ENCODE measurements at places on chromosomes 12 and 14.

DNA sequence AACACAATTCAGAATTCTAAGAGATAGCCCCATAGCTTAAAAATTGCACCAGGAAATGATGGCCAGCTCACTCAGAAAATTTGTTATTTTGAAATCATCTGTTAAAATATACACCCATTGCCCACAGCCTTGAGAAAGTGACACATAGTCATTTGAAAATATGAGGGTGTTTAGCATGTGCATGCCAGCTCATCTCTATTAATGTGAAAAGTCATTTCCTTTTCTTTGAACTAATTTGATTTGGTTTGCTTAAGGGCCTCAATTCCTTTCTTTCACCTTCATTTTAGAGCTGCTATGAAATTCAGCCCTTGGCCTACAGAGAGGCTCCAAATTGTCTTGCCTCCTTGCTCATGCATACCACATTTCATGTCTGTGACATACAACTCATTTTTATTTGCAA, 241.4 kb downstream of the PHLDA1 start:
- no peak for DNase-seq

- DNase-seq = no peak
Observed at GRCh38 chr12:25382311-25383106, 131.8 kb upstream of the KRAS start.

GRCh38 chr12:101592448-101592847, 2.3 kb upstream of the MYBPC1 start:
- no peak for DNase-seq

DNA sequence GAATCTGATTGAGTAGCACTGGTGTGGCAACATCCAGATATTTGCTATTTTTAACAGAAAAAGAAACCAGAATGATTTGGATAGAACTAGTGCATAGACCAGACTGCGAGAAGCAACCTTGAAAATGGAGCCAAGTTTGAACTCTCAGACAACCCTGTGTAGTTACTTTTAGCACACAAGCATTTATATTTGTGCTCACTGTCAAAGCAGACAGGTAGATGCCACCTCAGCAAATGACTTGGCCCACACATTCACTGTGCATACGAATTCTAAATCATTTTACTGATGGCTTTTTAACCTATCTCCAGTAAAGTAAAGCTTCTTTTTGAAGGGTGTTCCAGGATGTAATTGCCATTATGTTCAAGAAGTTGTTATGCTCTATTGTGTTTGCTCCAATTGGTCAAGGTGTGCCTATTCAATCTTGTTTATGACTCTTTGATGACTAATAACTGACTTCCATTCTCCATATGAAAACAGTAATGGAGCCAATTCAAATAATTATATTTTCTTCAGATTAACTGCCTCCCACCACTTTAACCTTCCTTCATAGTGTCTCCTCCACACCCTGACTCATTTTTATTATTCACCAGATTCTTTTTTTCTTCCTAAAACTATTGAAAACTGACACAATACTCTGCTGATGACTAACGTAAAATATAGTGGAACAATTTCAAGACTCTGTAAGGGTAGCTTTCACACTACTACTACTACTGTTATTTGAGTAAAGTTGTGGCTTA, 138.5 kb downstream of the CCER1 start:
- DNase-seq = no peak

GRCh38 chr14:105917933-105918436, 391.6 kb downstream of the TMEM121 start:
- no peak for DNase-seq

- DNase-seq = no peak
Observed at GRCh38 chr14:59280961-59281360, 92.5 kb downstream of the DAAM1 start.

DNA sequence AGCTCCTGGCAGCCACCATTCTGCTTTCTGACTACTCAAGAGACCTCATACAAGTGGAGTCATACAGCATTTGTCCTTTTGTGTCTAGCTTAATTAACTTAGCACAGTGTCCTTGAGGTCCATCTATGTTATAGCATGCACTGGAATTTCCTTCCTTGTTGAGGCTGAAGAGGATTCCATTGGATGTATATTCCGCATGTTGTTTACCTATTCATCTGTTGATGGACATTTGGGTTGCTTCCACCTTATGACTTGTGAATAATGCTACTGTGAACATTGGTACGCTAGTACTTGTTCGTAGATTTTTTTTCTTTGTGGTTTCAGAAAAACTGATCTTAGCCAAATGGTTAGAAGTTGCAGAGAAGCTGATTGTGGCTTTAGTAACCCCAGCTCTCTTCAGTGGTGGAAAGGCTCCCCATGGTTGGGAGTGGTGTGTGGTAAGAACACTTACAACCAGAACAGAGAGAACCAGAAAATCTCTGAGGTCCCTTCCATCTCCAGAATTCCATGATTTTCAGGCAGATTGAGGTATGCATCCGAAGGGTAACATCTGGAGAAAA, 118.4 kb downstream of the SAMD4A start:
- DNase-seq = no peak

DNA sequence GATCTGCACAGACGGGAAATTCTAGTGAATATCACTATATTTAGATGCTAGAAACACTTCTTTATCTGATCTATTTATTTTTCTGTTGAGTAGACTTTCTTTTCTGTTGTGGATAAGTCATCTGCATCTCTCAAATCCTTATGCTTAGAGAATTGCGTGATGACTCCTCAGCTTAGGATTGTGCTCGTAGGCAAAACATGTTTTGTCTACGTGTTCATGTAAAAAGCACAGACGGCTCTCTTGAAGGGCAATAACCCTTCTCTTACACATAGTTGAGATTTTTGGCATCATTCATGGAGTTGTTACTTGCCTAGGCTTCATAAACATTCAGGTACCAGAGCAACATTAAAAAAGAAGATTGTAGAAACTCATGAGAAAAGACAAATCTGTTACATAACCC, 18.6 kb downstream of the PPFIBP1 start:
- no peak for DNase-seq

DNA sequence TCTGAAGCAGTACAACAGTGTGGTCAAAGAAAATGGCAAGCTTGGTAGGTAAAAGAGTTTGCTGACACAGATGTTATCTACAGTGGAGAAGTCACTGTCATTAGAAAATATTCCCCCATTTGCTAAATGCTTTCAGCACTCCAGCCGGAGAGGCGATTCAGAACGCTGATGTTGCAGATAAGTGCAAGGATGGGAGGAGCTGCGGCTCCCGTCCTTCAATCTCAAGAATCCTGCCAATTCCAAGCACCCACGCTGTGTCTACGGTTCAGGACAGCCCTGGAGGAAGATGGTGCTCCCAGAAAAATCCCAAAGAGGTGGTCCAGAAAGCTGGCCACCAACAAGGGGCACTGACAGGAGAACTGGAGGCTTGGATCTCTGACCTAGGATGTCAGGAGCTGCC, 79.1 kb downstream of the ZFP36L1 start:
- no peak for DNase-seq

DNA sequence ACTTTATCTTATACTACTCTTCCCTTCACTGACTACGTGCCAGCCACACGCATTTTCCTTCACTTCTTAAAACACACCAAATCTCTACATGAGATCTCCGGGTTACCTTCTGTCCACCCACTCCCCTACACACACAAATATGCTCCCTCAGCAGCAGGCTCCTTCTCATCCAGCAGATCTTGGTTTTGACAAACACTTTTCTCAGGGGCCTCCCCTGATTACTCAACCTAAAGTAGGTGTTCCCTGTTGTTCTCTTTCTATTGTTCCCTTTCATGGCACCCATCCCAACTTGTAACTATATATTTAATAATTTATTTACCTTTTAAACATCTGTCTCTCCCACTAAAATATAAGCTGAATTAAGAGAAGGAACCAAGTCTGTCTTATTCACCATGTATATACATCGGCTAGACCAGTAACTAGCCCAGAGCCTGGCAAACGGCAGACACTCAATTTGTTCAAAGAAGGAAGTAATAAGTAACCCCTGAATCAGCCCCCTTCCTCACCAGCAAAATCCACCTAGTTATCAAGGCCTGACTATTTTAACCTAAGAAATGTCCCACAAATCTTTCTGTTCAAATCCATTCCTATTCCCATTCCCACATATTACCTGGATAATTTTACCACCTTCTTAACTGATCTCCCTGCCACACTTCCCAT, 2.7 kb downstream of the C2CD5 start:
- DNase-seq = no peak

DNA sequence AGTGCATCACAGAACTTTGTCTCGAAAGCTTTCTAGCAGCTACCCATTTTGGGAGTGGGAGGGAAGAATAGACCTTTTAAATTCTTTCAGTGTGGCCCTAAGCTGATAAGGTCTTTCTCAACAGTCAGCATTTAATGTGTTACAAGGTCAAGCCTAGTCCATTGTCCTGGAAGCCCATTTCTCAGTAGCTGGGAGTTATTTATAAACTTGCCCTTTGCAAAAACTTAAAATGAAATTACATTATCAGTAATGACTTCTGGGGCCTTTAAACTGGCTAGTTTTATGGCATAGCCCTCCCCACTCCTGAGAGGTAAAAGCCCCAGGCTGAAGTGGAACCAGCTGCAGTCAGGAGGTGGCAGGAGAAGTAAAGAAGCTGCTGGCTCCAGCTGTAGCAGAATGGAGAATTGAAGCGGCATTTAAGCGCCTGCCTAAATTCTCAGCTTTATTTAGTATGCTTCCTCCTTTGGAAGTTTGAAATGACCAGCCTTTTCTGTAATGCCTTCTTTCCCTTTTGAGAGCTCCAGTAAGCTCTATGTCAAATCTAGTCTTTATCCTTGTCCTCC, 12.4 kb downstream of the COPZ1 start:
- no peak for DNase-seq

GRCh38 chr14:58200480-58200841, 512 bp downstream of the ACTR10 start:
- no peak for DNase-seq

GRCh38 chr14:51616256-51616655, 35.5 kb upstream of the FRMD6 start:
- no peak for DNase-seq

- DNase-seq = no peak
Observed at GRCh38 chr12:109760031-109760929, 46.7 kb downstream of the FAM222A start.
